Mesenteric fat pad (tissue), 1 donor: ENCODE measurements at places on chromosomes 3 and 15. TPM values are rescaled to one million over a fixed set of nuclear protein-coding genes. Genes with fewer than 3 reads are reported as not detected.

DNA sequence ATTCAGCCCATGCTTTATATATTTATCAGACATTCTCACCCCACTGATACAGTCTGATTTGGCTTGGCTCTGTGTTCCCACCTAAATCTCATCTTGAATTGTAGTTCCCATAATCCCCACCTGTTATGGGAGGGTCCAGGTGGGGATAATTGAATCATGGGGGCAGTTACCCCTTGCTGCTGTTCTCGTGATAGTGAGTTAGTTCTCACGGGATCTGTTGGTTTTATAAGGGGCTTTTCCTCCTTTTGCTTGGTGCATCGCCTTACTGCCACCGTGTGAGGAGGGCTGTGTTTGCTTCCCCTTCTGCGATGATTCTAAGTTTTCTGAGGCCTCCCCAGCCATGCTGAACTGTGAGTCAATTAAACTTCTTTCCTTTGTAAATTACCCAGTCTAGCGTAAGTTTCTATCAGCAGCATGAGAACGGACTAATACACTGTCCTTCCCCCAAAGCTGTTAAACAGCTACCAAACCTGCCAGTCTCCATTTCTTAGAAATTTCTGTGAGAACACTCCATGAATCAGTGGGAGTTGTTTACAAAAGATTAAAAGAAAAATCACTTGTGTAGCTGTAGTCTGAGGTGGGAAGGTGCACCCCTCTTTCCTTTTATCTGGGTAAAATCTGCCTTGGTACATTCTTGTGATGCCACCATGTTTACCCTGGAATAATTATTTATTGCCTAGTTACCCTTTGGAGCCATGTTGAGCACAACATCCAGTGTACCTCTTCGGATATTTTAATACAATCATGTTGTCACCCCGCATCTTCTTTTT, 160.5 kb downstream of the THSD4 start:
- no peak for DNase-seq

DNA sequence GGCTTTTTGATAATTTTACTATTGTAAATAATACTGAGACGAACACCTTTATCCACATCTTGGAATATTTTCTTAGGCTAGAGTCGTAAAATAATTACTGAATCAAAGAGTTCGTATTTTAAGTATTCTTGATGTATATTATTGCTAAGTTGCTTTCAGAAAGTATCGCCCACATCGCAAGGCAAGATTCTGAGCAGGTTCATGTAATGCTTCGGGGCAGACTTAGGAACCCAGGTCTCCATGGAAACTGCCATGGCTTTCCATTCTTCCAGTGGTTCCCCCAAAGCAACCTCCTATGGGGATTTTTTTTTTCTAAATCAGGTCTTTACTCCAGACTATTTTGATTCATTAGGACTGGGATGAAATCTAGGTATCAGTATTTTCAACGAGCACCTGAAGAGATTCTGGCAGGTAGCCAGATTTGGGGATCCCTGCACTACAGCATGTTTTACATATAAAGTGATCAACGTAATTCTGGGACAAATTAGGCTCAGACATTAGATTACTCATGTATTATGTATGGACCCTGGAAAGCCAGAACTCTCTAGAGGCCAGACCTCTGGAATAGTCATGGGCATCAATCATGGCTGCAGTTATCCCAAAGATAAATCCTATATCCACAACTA, 86.5 kb downstream of the B3GNT5 start:
- DNase-seq, result no peak

GRCh38 chr15:41578736-41579383, 19.8 kb downstream of the TYRO3 start:
- DNase-seq, result no peak

DNA sequence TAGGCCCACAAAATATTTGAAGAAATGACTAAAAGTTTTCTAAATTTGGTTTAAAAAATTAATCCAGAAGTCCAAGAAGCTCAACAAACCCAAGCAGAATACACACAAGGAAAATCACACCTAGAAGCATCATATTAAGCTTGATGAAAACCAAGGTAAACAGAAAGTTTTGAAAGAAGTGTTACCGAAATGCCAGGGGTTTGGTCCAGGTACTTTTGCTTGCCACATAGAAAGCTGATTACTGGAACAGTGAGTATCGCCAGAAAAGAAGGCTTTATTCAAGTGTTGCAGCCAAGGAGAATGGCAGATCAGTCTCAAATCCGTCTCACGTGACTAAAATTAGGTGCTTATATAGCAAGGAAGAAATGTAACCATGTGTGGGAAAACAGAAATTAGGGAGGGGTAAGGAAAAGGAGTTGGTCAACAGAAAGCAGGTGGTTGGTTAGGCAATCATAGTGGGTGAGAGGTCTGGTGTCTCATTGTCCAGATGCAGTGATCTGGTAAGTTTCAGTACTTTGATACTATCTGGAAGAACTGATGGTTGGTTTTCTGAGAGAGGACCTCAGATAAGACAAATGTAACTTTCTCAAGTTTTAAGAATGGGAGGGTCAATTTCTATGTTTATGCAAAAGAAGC, 96.9 kb upstream of the MYRIP start:
- DNase-seq, result no peak

DNA sequence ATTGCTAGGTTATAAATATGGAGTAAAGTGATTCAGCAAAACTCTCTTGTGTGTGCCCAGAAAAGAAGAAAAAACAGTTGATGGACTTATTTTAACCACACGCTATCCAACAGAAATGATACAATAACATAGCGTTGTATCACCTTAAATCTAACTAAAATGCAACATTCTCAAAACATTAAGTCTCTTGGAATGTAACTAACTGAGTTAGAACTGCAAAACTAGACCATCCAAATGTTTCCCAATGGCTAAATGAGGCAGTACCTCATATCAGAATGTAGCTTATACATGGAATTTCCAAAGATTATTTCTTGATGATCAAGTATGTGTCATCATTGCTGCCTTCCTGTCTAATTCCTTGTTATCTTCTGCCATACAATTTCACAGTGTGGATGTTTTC, 187.9 kb downstream of the CNTN3 start:
- no peak for DNase-seq

- DNase-seq, result no peak
Measured at GRCh38 chr3:167899093-167899492, 163.6 kb downstream of the SERPINI1 start.

DNA sequence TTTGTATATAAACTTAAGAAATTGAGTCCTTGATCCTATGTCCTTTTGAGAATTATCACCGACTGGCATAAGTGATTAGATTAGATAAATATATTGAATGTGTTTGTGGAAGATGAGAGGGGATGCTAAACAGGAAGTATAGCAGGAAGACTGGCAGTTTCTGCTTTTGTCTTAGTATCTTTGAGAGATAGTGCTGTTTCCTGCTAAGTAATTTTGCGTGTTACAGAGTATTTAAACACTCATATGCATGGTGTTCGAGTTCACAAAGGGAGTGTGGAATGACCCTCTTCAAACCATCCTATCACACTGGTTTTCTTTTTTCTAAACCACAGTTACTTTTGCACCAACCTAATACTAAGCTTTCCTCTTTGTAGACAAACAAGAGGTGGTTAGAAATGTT, 106.0 kb downstream of the KLHL25 start:
- no peak for DNase-seq

DNA sequence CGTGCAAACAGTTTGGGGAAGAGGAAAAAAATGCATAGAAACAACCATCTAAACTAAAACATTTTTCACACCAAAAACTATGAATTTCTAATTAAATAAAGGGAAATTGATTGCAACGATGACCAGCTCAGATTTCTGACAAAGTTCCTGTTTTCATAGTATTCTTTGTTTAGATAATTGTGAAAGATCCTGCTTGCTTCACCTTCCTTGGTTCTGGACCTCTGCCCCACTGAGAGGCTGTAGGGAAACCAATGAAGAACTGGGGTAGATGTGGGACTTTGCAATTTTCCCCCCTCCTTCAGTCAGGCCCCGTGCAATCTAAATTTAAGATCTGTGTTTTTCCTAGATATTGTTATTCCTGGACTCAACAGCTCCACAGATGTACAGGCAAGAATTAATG, 13.8 kb upstream of the TEX264 start:
- DNase-seq, result no peak

GRCh38 chr15:89671687-89672086, 7.5 kb downstream of the PLIN1 start:
- DNase-seq, result no peak

Gene MIX23
- 22.0 TPM for total RNA-seq

Gene ZNF80
- total RNA-seq, result not detected

Gene NR1I2
- 0.26 TPM for total RNA-seq

Gene DNAH1
- 9.9 TPM for total RNA-seq
